ENCODE measurements at places on chromosomes 2 and 18.

- no peak for DNase-seq
These were observed 105.7 kb downstream of the UPP2 start for GRCh38 chr2:158207354-158207753.

- no peak for DNase-seq
These were observed 150.9 kb upstream of the SERTAD2 start for GRCh38 chr2:64804651-64805050.

DNA sequence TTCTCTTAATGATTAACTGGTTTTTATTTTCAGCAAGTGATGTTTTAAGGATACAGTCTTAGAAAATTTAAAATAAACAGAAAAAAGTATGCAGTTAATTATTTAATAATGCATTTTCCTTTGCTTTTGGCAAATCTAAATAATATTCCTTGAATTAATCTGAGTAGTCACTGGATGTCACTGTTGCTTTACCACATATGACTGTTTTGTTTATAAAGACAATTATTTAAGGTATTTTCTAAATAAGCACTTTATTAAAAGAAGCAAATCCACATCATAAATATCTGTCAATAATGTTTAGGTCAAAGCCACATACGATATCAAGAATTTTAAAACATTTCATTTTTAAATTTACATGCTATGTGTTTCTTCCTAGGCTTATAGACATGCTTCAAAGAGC is 40.6 kb upstream of the TFPI start:
- no peak for DNase-seq

GRCh38 chr2:167550448-167550847 is 662.2 kb downstream of the XIRP2 start:
- no peak for DNase-seq

GRCh38 chr18:64714086-64714485 is 565.2 kb upstream of the LINC00305 start:
- no peak for DNase-seq

GRCh38 chr18:31574359-31574758 is 17.3 kb upstream of the TTR start:
- DNase-seq = no peak

GRCh38 chr2:97761192-97761591 is 47.8 kb downstream of the ZAP70 start:
- DNase-seq = no peak
